ENCODE measurements at places on chromosomes 3 and 15. TPM values are rescaled to one million over a fixed set of nuclear protein-coding genes. Genes with fewer than 3 reads are reported as not detected.

Gene SCG3
- total RNA-seq = not detected

Gene AADACL2
- total RNA-seq = not detected

Gene DNAH12
- total RNA-seq = 0.37 TPM

Gene SERINC4
- not detected for total RNA-seq

Gene GATM
- total RNA-seq = 0.28 TPM

Gene CPNE4
- not detected for total RNA-seq

Gene ZFAND6
- total RNA-seq = 124 TPM

Gene BDH1
- total RNA-seq = 1.2 TPM

Gene LMLN
- total RNA-seq = 18.4 TPM

Gene GOLGA6A
- total RNA-seq = not detected

Gene NTRK3
- total RNA-seq = 1.2 TPM

Gene NRROS
- 0.30 TPM for total RNA-seq

Gene GATA2
- total RNA-seq = 1.5 TPM

Gene NPAP1
- total RNA-seq = not detected

Gene NR1I2
- not detected for total RNA-seq

Gene EFCC1
- total RNA-seq = not detected

Gene GOLGA8O
- total RNA-seq = not detected

Gene ANP32A
- total RNA-seq = 30.0 TPM

Gene SPESP1
- total RNA-seq = 6.0 TPM

Gene NAALADL2
- 17.8 TPM for total RNA-seq

Gene DNAH1
- 3.0 TPM for total RNA-seq

Gene PPP1R14D
- total RNA-seq = not detected

Gene SCN11A
- total RNA-seq = not detected

Gene RETNLB
- not detected for total RNA-seq

Gene NR2E3
- under 0.01 TPM for total RNA-seq

Gene TIMP4
- total RNA-seq = 1.8 TPM

Gene SLC28A2
- total RNA-seq = not detected

Gene PRR23A
- total RNA-seq = not detected

Gene VWA5B2
- total RNA-seq = not detected

Gene CRTAP
- total RNA-seq = 284 TPM

Gene PAK6
- 0.28 TPM for total RNA-seq

Gene SH3GL3
- total RNA-seq = 2.1 TPM

Gene PP2D1
- total RNA-seq = not detected

Gene RGMA
- 0.32 TPM for total RNA-seq

Gene ALDH1L1
- total RNA-seq = not detected

Gene ZNF502
- 5.9 TPM for total RNA-seq

Gene ATP10A
- total RNA-seq = 6.4 TPM

Gene ARL14
- not detected for total RNA-seq

Gene KIF7
- total RNA-seq = 18.7 TPM

Gene ESYT3
- 1.6 TPM for total RNA-seq

Gene RBMS3
- total RNA-seq = 75.6 TPM

Gene CD86
- total RNA-seq = not detected

Gene CLDN18
- not detected for total RNA-seq

Gene INSYN1
- 0.23 TPM for total RNA-seq

Gene EFCAB12
- total RNA-seq = 0.05 TPM

Gene RBP2
- total RNA-seq = not detected

Gene PTPN9
- 26.1 TPM for total RNA-seq

Gene SKOR1
- 0.09 TPM for total RNA-seq

Gene CACNA1D
- not detected for total RNA-seq

Gene COL6A5
- total RNA-seq = under 0.01 TPM

Gene ROBO2
- 2.8 TPM for total RNA-seq

Gene TNIK
- 24.9 TPM for total RNA-seq

Gene ZDHHC23
- 1.0 TPM for total RNA-seq

Gene CCDC54
- total RNA-seq = not detected

Gene CADM2
- total RNA-seq = not detected

Gene ROPN1
- not detected for total RNA-seq

All from smooth muscle cell of the umbilical artery (primary cell).